ENCODE measurements at places on chromosomes 12 and 14.
A peak's percentile ranks its signal among the peaks of the same experiment; 100 is the strongest.

- DNase-seq = no peak
These were observed 85.5 kb downstream of the PRICKLE1 start for GRCh38 chr12:42504049-42504448.

GRCh38 chr14:50260511-50260910 is 29.1 kb upstream of the SOS2 start:
- no peak for DNase-seq

GRCh38 chr14:89851106-89851505 is 103.4 kb downstream of the EFCAB11 start:
- peak; percentile 75 for DNase-seq

GRCh38 chr12:11863988-11864387 is 206.8 kb upstream of the BCL2L14 start:
- no peak for DNase-seq

DNA sequence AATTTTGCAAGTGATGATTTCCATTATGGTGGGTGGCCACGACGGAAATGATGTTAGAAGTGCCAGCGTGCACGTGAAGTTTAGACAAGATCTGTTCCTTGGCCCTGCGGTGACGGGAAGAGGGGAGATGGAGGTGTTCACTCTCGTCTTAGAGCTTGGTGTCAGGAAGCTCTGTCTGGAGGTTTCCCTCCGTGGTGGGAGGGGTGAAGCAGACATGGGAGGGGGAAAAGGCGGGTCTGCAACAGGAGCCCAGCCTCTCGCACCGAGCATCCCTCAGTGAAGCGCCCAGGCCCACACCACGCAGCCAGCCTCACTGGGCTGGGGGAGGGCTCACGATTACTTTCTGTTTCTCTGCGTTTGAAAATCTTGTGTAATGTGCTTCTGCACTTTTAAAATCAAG is 26.3 kb downstream of the EML1 start:
- DNase-seq = no peak

DNA sequence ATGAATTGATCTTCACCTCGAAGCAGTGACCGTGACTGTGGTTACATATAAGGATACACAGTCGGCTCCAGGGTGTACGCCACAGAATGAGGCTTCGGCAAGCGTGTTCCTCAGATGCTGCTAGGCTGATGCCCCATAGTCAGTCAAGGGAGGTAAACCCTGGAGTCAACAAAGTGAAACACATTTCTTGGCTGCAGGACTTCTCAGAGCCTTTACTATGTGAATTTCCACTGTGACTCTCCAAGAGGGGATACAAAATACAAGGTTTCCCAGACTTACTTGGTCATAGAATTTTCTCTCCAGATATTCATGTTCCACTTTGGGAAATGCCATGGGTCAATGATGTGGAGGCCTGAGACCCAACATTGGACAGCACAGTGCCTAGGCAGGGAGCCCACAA is 260.6 kb downstream of the BCL11B start:
- DNase-seq = no peak

DNA sequence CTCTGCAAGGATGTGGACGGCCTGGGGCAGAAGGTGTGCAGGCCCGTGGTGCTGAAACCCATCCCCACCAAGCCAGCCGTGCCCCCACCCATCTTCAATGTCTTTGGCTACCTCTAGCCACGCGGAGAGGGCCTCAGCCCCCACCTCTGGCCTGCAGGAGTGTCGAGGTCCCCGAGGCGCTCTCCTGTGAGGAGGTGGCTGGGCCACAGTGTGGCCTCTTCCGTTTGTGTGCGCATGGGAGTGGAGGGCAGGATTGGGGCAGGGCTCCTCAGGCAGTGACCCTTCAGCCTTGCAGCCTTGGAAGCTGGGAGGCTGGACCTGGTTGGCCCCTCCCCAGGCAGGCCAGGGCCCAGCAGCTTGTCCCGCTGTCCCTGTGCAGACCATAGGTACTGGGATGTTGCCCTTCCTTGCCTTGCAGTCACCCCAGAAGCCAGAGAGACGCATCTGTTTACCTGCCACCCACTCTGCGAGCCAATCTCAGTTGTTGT is 1.9 kb downstream of the FAM181A start:
- DNase-seq = no peak

GRCh38 chr14:28243600-28243999 is 523.0 kb upstream of the FOXG1 start:
- DNase-seq = no peak

DNA sequence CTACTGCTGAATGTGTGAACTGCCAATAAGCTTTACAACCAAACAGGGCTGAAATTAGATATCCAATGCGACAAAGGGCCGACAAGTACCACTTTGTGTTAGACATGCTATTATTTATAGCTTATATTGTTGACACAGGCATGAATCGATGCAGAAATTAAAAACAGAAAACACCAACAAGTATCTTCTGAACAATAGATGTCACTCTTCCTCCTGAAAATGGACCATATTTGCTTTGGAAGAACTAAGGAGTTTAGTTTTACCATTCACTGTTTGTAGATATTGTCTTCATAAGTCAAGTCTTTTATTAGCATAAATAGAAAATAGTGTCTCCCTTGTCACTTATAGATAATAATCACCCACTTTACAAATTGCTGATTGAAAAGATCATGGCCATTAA is 86.5 kb downstream of the LRIG3 start:
- DNase-seq = peak; percentile 37

DNA sequence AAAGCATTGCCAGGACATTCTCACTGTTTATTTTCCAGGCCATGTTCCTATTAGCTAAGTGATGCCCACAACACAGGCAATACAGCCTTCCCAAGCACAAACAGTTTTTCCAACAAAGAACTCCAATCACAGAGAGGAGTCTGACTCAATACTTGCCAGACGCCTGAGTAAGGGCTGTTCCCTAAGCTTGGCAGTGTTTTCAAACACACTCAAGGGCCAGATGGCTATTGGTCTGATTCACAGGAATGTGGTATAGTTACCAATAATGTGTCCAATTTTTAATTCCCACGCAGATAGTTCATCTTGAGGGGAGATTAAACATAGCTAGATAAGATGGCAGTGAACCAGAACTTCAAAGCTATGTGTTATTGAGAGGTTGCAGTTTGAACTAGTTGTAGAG is 381.0 kb downstream of the SNAPC1 start:
- DNase-seq = no peak

DNA sequence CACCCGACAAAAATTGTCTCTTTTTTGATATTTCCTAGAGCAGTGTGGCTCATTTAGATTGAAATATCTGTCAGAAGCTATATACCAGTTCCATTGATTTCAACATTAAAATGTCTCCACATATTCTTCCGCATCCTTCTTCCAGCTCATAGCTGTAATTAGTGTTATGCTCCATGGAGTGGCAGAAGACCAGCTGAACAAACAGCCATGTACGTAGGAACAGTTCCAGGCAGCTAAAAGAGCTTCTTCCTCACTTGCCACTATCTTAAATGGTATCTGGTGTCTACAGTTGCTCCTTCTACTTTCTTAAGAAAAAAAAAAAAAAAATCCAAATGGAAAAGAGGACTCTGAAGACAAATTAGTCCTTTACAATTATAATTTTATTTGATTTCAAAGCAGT is 848.0 kb downstream of the DIO2 start:
- DNase-seq = no peak

DNA sequence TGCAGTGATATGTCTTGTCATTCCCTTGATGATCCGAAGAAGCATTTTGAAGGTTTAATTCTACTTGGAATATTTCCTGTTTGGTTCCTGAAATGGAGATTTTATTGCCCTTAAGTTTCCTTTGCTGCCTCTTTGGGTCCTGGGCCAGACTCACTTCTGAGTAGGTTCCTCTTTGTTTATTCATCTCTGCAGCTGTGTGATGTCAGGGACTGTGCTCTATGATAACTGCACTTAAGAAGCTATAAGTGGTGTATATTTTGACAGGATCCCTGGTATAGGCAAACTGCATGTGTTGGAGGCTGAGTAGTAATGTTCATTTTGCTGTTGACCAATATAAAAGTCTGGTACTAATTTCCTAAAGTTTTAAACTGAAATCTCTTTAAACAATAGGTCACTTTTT is at the start of gene KLRC4:
Gene KLRC4 (minus strand): TSS at position 366 of the 400 bp plus-strand sequence. CDS start 182 bp downstream, at position 184.
- no peak for DNase-seq

- DNase-seq = peak; percentile 82
These were observed at the start of gene C14orf39 for GRCh38 chr14:60485598-60486251. Gene C14orf39 (minus strand): TSS chr14:60486063. CDS start chr14:60485078, 985 bp downstream.

GRCh38 chr14:77872152-77872551 is 72.2 kb downstream of the ADCK1 start:
- DNase-seq = no peak

GRCh38 chr12:105575235-105575634 is 244.7 kb downstream of the C12orf75 start:
- no peak for DNase-seq

DNA sequence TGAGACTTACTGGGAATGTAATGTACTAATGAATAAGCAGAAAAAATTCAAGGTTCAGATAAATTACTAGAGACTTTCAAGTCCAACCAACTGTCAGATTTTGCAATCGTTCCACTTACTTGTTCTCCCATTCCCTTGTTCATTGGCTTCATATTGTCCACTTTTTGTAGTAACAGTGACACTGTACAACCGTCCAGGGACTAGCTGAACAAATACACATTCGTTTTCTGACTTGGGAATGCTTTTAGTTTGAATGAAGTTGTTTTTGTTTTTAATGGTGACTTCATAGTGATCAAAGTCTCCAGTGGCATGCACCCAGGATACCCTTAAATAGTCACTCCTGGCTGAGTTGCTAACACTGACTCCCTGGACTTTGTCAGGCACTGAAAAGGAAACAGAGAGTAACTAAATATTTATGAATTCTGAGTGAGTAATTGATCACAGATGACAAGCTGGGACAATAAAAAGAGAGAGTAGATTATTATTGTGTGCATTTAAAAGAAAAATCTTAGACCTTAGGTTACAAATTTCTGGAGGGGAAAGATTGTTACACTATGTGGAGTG is 65.4 kb downstream of the PTPRB start:
- DNase-seq = no peak

- DNase-seq = peak; percentile 51
These were observed at the start of gene LRFN5 for GRCh38 chr14:41606532-41607303. Gene LRFN5 (plus strand): TSS chr14:41606876.

DNA sequence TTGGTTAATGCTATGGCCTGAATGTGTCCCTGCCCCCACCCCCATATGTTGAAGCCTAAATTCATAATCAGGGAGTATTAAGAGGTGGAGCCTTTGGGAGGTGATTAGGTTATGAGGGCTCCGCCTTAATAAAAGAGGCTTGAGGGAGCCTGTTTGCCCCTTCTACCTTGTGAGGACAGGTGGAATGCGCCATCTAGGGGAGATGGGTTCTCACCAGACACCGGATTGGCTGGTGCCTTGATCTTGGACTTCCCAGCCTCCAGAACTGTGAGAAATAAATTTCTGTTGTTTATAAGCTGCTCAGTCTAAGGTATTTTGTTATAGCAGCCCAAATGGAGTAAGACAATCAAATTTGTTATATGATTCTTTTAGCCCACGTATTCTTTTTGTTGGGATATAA is 148.3 kb downstream of the PTCSC3 start:
- no peak for DNase-seq

GRCh38 chr14:100640471-100641273 is 53.5 kb upstream of the BEGAIN start:
- no peak for DNase-seq

DNA sequence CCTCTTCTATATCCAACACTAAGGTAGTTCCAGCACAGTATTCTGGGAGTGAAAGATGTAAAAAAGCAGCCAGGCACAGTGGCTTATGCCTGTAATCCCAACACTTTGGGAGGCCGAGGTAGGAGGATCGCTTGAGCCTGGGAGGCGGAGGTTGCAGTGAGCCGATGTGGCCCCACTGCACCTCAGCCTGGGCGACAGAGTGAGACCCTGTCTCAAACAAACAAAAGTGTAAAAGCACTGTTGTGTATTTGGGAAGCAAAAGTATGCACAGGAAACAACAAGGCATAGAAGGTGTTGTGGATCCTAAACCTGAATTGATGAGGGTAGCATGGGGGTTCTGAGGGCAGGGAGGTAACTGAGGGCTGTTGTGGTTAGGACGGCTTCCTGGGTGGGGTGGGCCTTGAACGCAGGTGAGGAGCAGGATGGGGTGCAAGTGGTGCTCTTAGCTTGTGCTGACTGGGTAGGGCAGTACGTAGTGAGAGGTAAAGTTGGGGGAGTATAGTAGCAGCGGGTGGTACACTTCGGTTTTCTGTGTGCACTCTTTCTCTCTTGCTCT is 64.2 kb downstream of the RASSF3 start:
- no peak for DNase-seq

DNA sequence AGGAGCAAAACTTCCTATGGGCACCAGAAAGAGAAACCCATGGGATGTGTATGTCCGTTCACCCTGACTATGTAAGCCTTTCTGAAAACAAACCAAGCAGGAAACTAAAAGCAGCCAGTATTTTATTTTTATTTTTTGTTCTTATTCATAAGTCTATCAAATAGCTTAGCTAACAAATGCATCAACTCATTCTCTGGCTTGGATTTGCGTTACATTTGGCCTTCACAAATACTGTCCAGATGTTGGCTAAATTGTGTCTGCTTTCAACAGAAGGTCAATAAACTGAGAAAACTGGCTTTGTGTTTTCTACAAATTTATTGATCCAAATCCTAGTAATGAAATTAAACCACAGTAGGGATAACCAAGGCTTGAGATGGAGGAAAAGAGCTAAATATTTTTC is 379.0 kb downstream of the NOVA1 start:
- DNase-seq = no peak

GRCh38 chr12:111685322-111685810 is 390 bp downstream of the BRAP start:
- DNase-seq = no peak

DNA sequence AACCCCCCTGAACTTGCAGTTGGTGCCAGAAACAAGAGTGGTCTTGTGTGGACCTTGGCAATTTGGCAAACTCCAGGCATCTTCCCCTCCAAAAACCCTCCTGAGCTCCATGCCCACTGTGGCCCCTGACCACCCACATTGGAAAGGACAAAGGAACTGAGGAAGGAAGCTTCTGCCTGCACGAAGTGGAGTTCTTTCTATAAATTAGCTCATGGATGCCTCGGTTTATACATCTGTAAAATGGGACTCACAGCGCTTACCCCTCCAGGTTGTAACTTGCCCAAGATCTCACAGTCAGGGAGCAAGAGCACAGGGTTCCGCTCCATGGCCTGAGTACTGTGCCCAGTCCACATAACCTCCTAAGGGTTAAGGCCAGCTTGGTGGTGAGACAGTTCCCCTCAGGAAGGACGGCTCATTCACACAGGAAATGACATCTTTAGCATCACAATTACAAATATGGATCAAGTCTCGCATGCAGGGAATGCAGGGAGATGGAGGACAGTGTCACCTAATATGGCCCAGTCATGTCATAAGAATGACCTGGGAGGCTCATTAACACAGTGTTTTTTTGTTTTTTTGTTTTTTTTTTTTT is 66.6 kb downstream of the CLMN start:
- no peak for DNase-seq

GRCh38 chr12:129049917-129050316 is 196.6 kb downstream of the GLT1D1 start:
- DNase-seq = no peak

DNA sequence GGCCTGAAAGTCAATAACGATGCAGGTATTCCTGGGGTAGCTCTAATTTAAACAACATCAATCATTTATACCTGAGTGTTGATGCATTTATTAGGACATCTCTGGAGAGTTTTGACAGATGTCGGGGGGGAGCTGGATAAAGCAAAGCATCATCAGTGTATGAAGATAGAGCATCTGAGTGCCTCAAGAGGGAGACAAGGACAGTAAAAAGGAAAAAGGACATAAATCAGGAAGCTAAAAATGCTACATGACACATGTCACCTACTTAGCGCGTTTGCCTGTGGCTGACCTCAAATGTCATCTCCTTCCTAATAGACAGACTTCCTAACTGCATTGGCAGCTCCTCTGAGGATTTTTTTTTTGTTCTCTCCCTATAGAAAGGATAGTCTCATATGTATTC is 259.5 kb upstream of the PKP2 start:
- DNase-seq = no peak

All from NCI-H1092 (cell line).